ENCODE measurements at places on chromosomes 5 and 9. TPM values are rescaled to one million over a fixed set of nuclear protein-coding genes. Genes with fewer than 3 reads are reported as not detected.

Gene SLC25A2
- polyA plus RNA-seq, result 0.30 TPM

Gene DMRT3
- polyA plus RNA-seq, result not detected

Gene ECM2
- 0.76 TPM for polyA plus RNA-seq

Gene SLC4A9
- 1.0 TPM for polyA plus RNA-seq

Gene HCN1
- 0.12 TPM for polyA plus RNA-seq

Gene HDAC3
- polyA plus RNA-seq, result 30.5 TPM

Gene STK32A
- 1.7 TPM for polyA plus RNA-seq

Gene IL5
- not detected for polyA plus RNA-seq

Gene ACTBL2
- polyA plus RNA-seq, result not detected

Gene LRRC19
- polyA plus RNA-seq, result 0.16 TPM

Gene ELAVL2
- polyA plus RNA-seq, result not detected

Gene GMCL2
- polyA plus RNA-seq, result not detected

Gene KCNV2
- polyA plus RNA-seq, result not detected

Gene AMBP
- 370 TPM for polyA plus RNA-seq

Gene PPIC
- polyA plus RNA-seq, result 13.0 TPM

Gene ANKRD18B
- polyA plus RNA-seq, result 0.66 TPM

Gene C5orf52
- not detected for polyA plus RNA-seq

Gene PIP5K1B
- 1.5 TPM for polyA plus RNA-seq

Gene DMGDH
- 0.23 TPM for polyA plus RNA-seq

Gene PCDHB2
- polyA plus RNA-seq, result 0.23 TPM

Gene CATSPER3
- 2.2 TPM for polyA plus RNA-seq

Gene PCA3
- 0.07 TPM for polyA plus RNA-seq

Gene BRINP1
- polyA plus RNA-seq, result 0.04 TPM

Gene KCNMB1
- 0.61 TPM for polyA plus RNA-seq

Gene NDOR1
- 9.7 TPM for polyA plus RNA-seq

Gene RUSC2
- 27.1 TPM for polyA plus RNA-seq

Gene HSD17B3
- polyA plus RNA-seq, result 35.7 TPM

Gene HMCN2
- polyA plus RNA-seq, result 2.7 TPM

Gene GABRB2
- polyA plus RNA-seq, result 0.07 TPM

Gene ZBED3
- 4.2 TPM for polyA plus RNA-seq

Gene SCGB3A2
- polyA plus RNA-seq, result not detected

Gene ATOX1
- polyA plus RNA-seq, result 49.9 TPM

Gene SPATA31D1
- polyA plus RNA-seq, result not detected

Gene GFI1B
- 0.14 TPM for polyA plus RNA-seq

Gene LPCAT1
- polyA plus RNA-seq, result 19.7 TPM

Gene SLC23A1
- 2.1 TPM for polyA plus RNA-seq

Gene FYB1
- polyA plus RNA-seq, result 0.56 TPM

Gene ANXA2R
- 1.9 TPM for polyA plus RNA-seq

Gene MZB1
- polyA plus RNA-seq, result 0.28 TPM

Gene S1PR3
- polyA plus RNA-seq, result 1.9 TPM

Measured in pancreas (tissue), 10 donors.